ENCODE measurements at places on chromosomes 4 and X.
A peak's percentile ranks its signal among the peaks of the same experiment; 100 is the strongest.

GRCh38 chr4:24930151-24930550 is 17.3 kb upstream of the CCDC149 start:
- peak; percentile 13 for DNase-seq

DNA sequence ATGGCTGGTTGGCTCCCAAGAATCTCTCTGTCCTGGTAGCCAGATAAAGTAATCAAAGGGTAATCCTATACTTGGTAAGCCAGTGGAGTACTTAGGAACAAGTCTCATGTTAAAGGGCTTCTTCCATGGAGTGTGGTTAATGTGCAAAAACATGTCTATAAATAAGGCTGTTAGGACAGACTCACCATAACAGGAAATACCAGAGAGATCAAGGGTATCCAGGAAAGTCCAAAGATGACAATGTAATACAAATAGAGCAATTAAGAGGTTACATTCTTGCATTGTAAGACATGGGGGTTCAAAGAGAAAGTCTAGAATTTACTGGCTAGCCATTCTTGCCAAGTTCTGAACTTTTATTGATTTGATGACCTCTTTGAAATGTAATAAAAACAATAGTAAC is 61.9 kb upstream of the ZCCHC13 start:
- peak; percentile 25 for DNase-seq

- no peak for DNase-seq
Measured at GRCh38 chr4:9979101-9979701, 42.1 kb downstream of the SLC2A9 start.

- DNase-seq = peak; percentile 59
Measured at GRCh38 chrX:11427453-11428071, 134.3 kb downstream of the AMELX start.

DNA sequence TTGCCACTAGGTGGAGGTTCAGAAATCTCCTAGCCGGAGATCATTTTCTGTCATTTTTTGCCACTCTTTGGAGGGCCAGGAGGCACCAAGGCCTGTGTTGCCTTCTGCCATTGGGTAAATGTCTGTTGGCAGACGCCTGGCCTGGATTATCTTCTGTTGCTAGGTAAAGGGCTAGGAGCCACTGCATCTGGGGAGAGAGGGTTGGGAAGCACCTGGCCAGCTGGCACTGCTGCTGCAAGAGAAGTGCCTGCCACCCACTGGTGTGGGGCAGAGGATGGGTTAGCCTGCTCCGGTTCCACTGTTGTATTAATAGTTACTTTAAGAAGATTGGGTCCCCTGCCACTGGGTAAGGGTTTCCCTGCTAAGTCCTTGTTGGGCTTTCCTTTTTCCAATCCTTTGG is 58.1 kb downstream of the AWAT2 start:
- no peak for DNase-seq

- no peak for DNase-seq
Measured at GRCh38 chr4:92421920-92422319, 118.2 kb downstream of the GRID2 start.

DNA sequence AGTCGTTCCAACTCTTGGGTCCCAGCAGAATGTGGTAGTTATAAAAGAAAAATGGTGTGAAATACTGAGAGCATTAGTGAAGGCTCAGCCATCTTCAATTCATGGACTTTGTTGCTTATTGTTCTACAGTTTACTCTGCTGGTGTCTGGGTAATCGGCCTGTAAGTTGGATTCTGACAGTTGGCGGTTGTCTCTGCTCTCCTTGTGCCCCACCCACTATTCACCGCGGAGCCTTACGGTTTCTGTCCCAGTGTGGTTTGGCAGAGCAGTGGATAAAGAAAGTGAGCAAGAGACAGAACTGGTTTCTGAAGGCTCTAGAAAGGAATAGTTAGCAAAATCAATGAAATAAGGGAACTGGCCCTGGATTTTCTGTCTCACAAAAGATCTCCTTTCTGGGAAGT is 9.1 kb downstream of the LONRF3 start:
- DNase-seq = no peak

- no peak for DNase-seq
Measured at GRCh38 chrX:30253257-30253656, 6.3 kb downstream of the MAGEB1 start.

DNA sequence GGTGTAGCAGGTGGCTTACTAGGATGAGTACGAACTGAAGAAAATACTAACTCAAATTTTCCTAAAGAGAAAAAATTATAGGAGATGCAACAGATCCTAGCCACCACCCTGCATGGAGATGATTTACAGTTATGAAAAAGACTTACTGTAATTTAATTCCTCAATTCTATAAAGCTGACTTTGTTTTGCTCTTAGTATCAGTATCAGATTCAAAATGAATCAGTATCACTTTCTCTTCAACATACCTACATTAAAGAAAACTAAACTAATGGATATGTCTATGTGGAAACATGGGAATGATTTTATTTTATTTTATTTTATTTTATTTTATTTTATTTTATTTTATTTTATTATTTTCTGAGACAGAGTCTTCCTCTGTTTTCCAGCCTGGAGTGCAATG is 525.8 kb downstream of the NLGN4X start:
- no peak for DNase-seq

DNA sequence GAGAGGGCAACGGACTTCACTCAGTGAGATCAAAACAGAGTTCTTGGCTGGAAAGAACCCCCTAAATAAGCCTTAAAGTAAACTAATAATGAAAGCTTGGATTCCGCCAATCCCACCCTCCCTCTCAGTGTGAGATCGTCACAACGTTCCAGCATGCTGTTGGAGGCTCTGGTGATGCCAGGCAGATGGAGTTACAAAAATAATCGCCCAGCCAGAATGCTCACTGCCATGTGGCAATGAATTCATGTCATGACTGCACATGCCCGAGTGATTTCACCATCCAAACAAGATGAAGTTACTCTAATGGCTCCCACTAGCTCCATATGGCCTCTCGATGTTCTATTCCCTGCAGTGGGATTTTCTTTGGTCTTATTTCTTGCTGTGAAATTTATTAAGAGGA is 248.0 kb downstream of the SPATA18 start:
- no peak for DNase-seq

Measured in adipocyte (in vitro differentiated cells).